ENCODE measurements at places on chromosomes 12 and 14.

- DNase-seq, result no peak
These were observed 1100.7 kb downstream of the TRHDE start for GRCh38 chr12:73372856-73373255.

GRCh38 chr14:104446611-104447010 lies 133.0 kb upstream of the C14orf180 start:
- no peak for DNase-seq

DNA sequence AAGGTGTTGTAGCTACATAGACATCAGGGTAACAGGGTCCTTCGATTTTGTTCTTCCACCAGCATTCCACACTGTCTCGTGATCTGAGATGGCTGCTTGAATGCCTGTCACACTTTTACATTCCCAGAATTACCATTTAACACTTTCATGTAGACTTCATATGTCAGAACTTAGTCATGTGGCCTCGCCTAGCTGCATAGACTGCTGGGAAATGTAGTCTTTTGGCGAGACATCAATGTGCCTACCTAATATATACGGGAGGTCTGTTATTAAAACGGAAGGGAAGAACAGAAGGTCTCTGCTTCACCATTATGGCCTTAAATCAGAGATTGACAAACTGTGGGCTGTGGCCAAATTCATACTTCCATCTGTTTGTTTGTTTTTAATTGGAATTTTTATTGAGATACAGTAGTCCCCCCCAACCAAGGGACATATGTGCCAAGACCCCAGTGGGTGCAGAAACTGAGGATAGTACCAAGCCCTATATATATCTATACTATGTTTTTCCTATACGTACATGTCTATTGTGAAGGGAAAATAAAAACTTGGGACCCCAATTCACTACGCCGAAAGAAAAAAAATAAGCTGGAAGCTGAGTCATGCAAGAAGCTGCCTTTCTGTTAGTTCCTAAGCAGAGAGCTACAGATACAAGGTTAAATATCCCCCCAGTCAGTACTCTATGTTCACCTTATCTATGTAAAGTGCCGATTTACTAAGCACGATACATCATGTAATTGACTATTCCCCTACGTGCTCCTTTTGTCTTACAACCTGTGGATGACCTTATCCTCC lies 11.3 kb upstream of the HRK start:
- no peak for DNase-seq

DNA sequence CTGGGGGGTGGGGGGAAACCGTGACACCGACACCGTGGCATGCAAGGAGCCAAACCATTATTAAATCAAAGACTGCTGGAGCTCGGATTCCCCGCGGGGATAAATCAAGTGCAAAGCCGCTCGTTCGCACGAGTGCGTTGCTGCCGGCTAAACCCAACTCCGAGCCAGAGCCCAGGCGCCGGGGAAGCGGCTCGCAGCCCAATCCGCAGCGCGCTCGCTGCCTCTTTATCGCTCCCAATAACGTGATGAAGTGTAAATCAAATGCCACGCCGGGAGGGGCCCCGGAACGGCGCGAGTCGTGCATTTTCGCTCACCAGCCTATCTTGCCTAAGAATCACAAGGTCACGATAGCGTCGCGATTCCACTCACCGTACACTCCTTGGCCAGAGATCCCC lies 1.3 kb downstream of the MDGA2 start:
- DNase-seq, result no peak

DNA sequence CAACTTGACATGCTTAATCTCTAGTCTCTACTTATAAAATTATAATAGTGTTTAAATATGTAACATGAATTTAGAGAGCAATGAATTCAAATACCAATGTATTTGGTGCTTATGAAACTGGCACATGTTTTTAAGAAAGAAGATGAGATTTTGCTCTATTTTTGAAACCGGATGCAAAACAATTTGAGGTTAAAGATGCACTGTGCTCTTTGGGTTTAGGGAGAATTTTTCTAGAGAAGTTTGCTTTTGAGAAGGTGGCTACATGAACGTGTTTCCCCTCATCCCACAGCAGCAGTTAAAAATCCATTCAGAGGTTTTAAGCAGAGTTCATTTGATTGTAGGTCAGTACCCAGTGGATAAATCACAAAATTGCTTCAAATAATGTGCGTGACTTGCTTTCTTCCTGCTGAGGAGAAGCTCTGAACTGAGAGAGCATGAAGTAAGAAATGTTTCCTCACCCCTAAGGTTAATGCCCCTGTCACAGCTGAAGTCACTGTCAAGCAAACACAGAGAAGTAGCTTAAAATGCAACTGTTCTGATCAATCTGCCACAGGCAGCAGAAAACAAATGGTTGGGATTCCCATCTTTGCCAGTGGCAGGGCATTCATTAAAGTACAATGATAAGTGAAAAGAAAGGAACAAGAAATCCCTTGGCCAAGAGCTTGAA lies 241.9 kb upstream of the SYT1 start:
- DNase-seq, result no peak

DNA sequence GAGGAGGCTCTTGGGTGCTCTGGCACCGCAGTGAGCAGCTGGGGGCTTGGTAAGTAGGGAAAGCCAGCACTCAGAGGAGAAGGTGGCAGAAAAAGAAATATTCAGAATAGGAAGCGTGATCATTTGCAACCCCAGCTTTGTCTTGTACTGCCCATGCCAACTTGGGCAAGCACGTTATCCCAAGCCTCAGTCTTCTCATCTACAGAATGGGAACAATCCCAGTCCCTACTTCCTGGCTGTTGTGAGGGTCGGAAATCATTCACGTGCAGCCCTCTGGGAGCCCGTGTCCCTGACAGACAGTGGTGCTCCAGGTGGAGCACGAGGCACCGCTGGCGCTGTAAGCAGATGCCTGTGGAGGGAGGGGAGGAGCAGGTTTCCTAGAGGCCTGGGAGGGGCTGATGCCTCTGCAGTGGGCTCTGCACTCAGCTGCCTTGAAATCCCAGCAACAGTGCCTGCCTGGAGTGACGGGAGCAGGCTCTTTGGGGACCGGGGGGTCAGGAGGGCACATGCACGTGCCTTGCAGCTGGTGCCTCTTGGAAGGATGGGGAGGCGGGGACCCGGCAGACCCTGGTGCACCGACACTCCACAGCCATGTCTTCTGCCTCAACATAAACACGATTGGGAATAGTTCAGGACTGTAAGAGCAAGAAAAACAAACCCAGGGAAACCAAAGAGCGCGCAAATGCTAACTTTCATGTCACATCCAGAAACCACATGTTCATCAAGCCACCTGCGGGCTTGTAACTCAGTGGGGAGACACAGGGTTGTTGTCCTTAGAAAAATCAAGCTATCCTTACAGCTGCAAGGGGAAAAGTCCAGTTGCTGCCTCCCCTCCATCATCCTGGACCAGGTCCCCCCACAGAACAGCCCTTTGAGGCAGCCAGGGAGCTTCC lies 86.5 kb upstream of the DIO3 start:
- no peak for DNase-seq

DNA sequence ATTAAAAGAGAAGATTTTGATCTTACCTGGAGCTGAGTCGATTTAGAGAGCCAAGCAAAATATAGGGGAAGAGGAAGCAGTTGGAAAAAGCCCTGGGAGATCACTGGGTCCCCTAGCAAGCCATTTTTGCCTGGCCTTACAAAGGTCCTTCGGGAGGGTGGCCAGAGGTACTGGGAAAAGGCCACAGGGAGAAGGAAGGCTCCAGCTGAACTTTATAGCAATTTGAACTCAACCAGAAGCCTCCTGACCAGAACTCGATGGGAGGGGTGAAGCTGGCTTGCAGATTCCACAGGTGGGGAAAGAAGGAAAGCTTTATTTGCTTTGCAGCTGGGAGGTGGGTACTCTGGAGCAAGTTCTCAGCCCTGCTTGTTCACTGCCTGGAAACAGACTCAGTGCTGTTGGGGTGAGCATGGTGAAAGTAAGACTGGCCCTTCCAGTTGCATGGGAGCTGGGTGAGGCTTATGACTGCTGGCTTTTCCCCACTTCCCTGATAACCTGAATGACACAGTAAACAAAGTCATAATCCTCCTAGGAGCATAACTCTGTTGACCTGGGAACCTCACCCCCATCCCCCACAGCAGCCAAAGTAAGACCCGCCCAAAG lies 855.8 kb downstream of the FSCB start:
- no peak for DNase-seq

- no peak for DNase-seq
These were observed 124.7 kb downstream of the EPS8 start for GRCh38 chr12:15664491-15664890.

DNA sequence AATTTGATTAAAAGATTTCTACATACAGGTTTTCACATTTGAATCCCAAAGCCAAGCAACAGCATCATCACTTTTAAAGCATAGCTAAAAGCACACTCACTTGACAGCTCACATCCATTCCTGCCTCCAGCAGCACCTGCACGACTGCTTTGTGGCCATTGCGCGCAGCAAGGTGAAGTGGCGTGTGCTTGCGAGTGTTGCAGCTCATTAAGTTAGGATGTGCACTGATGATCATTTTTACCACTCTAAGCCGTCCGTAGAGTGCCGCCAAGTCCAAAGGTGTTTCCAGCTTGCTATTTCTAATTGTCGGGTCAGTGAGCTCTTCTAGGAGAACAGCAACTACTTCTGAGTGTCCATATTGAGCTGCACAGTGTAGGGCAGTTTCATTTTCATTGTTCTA lies 158.8 kb downstream of the GARIN6 start:
- DNase-seq, result no peak

DNA sequence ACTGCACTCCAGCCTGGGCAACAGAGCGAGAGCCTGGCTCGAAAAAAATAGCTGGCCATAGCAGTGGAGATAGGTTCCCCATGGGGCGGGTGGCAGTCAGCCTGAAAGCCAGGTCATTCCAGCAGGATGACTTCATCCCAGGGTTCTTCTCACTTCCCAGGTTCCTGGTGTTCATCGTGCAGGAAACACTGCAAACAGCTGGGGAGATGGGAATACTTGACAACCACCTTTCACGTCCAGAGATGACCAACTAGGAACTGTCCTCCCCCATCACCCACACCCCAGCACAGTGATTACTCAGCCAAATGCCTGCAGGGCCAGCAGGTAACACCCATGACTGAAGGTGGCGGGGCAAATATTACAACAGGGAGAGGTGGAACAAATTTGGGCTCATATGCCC lies 1.7 kb downstream of the VSIG10 start:
- DNase-seq, result no peak

DNA sequence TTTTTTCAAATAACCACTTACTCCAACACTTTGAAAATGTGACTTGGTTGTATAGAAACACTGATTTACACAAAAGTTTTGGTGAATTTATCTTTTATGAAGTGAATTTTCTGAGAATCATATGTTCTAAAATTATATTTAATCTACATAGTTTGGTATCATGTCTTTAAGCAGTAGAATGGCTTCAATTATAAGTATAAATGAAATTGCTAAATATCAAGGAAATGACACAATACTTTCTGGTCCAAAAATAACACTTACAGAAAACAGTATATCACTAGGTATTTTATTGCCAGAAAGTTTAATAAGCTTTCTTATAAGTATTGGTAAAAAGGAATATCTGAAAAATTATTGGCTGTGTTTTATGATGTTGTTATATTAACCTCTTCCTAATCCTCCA lies 90.9 kb downstream of the SRGAP1 start:
- DNase-seq, result no peak

DNA sequence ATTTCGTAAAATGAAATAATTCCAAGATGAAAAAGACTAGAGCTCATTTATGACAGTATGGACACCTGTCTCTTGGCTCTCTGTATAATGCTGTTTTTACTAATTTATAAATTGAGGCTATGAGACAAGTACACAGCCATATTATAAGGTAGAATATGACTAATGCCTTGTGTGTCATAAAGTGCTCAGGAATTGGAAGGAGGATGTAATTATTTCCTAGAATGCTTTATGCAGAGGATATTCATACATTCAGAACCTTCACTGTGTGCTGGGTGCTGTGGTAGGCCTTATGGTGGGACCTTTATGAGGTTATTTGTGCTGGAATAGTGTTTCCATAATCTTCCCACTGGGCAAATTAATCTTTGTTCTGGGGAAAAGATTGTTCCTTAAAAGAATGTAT lies 13.3 kb downstream of the PCNX1 start:
- DNase-seq, result no peak

- DNase-seq, result no peak
These were observed 119.3 kb downstream of the SLC35F4 start for GRCh38 chr14:57746563-57746962.

- DNase-seq, result no peak
These were observed 108.4 kb downstream of the ESRRB start for GRCh38 chr14:76484355-76484754.

DNA sequence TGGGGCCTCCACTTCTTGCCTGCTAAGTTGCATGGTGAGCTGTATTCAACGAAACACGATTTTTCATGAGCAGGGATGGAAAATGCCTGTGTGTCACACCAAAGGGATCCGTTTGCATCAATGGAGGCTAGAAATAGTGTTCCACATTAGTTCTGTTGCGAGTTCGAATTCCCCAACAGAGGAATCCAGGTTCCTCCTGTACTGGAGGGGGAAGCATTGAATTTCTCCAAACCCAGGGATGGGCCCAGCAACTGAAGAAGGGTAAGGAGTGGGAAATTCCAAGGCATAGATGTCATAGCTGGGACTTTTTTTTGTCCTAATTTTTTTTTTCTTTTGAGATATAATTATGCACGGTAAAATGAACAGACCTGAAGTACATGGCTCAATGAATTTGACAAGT lies 336.2 kb downstream of the DPF3 start:
- DNase-seq, result no peak

GRCh38 chr12:27644158-27644845 lies 51.9 kb upstream of the REP15 start:
- DNase-seq, result no peak

DNA sequence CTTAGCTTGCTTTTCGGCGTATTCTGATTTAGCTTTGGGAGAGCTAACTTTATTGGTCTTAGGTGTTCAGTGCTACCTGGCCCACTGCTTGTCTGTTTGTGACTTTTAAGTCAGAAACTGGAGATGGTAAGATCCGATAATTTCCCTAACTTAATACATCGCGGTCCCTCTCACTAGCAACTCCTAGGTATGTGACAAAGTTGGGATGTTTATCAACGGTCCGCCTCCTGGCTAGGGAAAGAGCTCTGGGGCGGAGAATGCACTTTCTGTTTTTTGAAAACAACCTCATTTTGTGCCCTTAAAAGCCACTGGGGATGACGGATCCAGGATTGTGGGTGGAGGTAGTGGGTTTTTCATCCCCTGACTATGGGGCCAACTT lies 1.2 kb downstream of the CDKN1B start:
- peak; percentile 41 for DNase-seq

GRCh38 chr14:92559486-92559885 lies 45.9 kb downstream of the RIN3 start:
- no peak for DNase-seq

DNA sequence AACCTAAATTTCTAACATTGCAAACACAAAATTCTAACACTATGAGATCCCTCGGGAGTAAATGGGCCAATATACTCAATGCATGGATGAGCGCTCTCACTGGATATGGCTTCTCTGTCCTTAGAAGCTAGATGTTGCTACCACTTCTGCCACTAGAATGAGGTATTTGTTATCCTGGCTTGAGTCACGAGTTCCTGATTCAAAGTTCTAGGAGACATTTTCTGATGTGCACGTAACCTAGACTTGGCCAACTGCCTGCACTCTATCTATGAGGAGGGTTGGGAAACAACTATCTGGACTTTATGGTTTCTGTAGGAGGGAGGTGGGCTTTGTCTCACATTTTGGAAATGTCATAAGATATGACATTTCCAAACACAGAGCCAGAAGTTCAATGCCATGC lies 37.6 kb downstream of the FERMT2 start:
- no peak for DNase-seq

Data from activated CD8-positive, alpha-beta T cell treated with anti-CD3 and anti-CD28 coated beads for 36 hours (primary cell).